8988T (cell line): ENCODE measurements at places on chromosomes 5 and 9.

DNA sequence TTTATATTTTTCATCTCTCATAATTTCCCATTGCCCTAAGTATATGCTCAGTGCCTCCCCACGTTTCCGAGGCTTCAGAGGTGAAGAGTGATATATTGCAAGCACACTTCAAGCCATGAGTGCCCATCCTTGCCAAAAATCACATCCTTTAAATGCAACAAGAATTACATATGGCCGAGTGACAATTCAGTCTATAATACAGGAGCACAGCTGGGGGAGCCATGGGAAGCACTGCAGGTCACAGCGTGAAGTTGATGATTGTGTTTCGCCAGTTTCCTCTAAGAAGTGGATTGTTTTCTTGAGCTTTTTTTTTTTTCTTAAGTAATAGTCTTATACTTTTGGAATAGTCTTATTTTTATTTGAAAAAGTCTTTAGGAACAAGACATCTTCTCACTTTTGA lies 61.1 kb downstream of the MTRR start:
- DNase-seq: no peak

DNA sequence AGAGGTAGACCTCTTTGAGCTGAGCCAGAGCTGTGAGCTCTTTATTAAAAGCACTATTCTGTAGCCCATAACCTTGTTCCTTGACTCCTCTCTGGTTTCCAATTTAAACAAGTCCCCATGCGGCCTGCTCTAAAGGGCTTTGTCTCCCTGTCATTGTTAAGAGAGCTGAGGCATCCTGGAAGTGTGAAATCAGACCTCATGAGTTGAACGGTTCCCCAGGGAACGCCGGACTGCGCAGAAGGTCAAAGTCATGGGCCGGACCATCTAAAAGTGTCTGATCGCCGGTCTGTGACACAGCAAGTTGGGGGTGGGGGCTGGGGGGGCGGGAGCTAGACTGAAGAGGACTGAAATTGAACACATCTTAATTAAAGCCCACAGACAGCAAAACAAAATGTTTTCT lies 265.8 kb downstream of the SLF1 start:
- DNase-seq: no peak

DNA sequence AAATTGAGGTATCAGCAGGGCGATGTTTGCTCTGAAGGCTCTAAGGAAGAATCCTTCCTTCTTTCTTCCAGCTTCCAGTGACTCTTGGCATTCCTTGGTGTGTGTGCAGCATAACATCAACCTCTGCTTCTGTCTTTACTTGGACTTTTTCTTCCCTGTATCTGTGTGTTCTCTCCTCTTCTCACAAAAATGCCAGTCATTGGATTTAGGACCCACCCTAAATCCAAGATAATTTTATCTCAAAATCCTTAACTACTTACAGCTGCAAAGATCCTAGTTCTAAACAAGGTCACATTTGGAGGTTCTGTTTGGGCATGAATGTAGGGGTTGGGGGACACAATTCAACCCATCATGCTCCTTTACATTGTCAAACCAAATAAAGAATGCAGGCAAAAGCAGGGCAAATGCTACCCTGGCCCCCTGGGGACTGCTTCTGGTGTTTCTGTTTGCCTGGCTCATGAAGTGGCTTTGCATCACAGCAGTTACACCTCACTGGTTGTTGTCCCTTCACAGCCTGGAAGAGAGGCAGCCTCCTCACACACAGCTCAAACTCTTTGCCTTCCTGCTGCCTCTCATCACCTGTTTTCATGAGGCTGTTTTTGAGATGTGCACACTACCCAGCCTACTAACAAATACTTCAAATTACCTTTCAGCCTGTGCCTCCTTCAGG lies 64.8 kb upstream of the PLCXD3 start:
- DNase-seq: no peak

DNA sequence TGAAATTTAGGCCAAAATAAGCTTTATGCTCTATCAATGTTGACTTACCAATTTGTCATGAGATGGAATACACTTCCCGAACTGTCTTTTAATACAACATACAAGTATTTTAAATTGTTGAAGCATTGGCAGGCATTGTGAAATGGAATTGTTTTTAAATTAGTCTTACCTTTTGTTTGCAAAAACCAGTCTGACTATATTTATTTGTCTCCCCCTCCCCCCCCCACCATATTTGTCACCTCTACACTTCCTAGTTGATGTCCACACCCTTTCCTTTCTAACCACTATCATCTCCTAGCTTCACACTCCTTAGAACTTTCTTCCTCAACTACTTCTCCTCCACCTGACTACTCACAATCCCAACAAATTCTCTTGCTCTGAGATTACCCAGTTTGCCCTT lies 40.9 kb downstream of the FAF2 start:
- no peak for DNase-seq

- DNase-seq: no peak
Observed at GRCh38 chr9:37563806-37564513, 12.2 kb downstream of the FBXO10 start.
